NCI-H2081 (cell line): ENCODE measurements at places on chromosomes 6 and 20.

DNA sequence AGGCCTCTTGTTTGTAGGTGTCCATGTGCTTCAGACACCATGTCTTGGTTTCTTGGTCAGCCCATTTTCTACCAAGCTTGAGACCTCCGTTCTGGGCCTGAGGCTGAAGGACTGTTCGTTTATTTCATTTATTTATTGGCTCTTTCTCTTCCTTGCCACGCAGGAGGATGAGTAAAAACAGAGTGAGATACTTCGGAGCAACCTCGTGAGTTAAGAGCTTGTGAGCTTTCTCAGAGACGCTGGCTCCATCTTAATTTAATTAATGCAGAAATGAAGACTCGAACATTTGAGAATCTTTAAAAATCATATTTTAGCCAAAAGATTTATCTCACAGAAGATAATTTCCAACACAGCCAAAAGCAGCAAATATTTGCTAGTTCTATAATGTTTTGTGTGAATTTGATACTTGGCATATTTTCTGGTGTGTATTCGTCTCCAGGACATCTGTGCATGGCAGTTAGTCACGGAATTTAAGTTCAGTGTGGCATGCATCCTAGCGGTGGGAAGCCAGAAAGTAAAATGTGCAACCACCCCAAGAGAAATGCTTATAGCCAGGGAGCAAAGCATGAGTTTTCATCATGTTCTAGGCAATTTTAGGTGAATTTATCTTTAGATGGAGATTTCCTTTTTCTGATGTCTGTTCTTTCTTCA is 76.0 kb downstream of the THBS2 start:
- no peak for DNase-seq

GRCh38 chr6:18392346-18392877 is 5.3 kb downstream of the RNF144B start:
- no peak for DNase-seq

GRCh38 chr6:12580290-12580689 is 136.3 kb upstream of the PHACTR1 start:
- DNase-seq = no peak

GRCh38 chr6:301929-302705 is 9.8 kb downstream of the DUSP22 start:
- no peak for DNase-seq

- DNase-seq = no peak
These were observed 74.3 kb downstream of the RALGAPA2 start for GRCh38 chr20:20637998-20638725.

- no peak for DNase-seq
These were observed 52.5 kb upstream of the SLC22A23 start for GRCh38 chr6:3509336-3509735.
